Progenitor cell of endocrine pancreas (in vitro differentiated cells): ENCODE measurements at places on chromosomes 12 and 14.
A peak's percentile ranks its signal among the peaks of the same experiment; 100 is the strongest.

DNA sequence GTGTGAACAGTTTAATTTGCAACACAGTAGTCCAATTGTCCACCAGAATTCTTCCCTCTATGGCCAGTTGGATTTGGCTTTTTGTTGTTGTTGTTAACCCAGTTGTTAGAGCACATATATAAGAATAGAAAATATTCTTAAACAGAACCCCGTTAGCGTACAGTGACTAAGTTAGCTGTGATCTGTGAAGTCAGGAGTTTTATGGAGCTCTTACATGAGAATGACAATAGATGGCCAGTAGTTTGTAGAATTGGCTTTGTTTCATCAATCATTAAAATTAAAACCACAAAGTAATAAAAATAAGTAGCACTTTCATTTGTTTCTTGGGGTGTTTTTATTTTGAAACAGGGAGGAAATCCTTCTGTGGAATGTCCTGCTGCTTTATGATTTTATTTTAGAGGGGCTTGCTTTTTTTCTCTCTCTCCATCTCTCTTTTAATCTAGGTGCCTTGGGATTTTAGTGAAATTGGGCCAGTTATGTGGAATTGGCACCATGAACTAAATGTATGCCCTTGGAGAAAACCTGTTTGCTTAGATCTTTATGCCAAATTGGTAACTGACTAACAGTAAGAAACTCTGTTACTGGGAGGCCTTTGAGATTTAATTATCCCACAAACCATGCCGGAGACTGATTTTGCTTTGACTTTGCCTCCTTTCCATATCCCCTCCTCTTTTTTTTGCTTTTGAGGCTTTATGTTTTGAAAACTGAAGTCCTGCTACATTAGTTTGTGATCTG is 22.9 kb downstream of the FBXW8 start:
- DNase-seq: no peak

GRCh38 chr12:92094751-92095161 is 50.9 kb downstream of the BTG1 start:
- no peak for DNase-seq

GRCh38 chr12:94305130-94305957 is 154.3 kb downstream of the CEP83 start:
- no peak for DNase-seq

DNA sequence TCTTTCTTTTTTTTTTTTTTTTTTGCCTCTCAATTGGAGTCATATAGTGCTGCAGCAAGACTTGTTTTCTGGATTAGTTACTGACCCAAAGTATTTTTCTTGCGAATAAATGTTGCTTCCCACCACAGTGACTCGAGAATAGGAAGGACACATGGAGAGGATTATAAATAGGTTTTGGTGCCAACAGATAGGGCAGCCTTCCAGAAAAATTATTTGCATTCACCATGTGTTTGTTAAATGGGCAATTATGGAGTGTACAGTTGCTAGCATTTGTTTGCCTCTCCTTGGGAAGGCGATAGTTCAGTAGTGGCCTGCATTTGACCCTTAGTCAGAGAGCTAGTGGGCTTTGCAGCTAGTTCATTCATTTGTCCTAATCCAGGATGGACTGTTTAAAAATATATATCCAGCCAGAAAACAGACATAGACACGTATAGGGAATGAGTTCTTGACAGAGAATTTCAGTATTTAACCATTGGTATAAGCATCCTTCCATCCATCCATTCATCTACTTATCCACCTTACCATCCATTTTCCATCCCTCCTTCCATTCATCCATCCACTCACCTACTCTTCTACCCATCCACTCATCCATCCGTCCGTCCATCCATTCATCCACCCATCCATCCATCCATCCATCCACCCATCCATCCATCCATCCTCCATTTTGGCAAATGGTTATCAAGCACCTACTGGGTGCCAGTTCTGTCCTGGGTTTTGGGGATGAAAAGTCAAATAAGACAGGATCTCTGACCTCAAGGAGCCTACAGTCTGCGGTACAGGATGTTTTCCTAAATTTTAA is 67.5 kb downstream of the CHST11 start:
- no peak for DNase-seq

- DNase-seq: no peak
These were observed 74.6 kb downstream of the RERG start for GRCh38 chr12:15146585-15146984.

DNA sequence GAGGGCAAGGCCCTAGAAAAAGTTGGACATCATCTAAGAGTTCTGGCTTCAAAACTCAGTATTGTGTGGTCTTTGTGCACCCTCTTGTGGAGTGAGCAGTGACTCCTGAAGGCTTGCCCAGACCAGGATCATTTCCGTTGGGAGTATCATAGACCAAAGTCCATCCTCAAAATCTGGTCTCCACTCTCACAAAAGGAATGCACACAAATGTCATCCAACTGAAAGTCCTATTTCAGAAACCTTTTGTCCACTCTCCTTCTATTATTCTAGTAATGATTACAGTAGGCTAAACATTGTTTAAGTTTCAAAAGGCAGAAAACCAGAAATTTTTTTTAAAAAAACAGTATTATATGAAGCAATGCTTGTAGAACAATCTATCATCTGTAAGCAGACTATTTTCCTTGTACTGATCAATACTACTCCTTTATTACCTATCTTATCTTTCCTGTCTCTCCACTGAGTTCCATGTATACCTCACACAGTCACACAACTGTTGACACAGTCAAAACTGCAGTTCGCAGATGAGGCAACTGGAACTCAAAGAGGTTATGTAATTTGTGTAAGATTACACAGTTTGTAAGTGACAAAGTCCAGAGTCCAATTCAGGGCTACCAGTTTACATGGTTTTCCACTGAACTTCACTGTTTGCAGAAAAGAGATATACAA is 41.4 kb downstream of the COX16 start:
- DNase-seq: peak; percentile 26

DNA sequence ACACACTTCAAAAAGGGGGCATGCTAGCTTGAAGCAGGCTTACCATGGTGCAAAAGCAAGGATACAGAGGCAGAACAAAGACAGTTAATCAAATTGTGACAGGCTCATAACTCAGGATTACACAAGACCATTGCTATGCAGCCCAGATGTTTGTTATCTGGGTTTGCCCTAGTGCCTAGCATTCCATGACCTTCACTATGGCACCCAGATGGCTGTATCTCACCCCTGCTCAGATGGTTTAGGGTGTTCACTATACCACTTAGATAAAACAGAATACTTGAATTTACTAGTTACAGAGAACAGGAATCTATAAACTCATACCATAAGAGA is 56.2 kb downstream of the SDR9C7 start:
- DNase-seq: no peak

- no peak for DNase-seq
These were observed 43.7 kb downstream of the DEGS2 start for GRCh38 chr14:100115726-100116125.

- no peak for DNase-seq
These were observed 21.2 kb downstream of the C14orf132 start for GRCh38 chr14:96060186-96060933.

DNA sequence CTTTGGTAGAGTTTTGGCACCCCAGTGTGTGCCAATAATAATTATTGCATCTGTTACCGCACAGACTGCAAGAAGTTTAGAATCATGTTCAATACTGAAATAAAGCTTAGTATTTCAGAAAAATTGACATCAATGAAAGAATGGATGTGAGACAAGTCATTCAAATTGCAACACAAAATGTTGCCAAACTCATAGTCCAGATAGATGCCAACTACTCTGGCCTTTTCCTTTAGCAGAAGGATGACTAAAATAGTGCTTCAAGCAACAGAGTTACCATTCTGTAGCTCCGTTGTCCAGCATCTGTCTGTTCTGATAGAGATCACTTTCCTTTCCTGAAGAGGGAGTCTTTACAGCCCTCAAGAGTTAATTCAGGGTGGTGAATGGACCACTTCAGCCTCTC is 77.5 kb downstream of the LIN7A start:
- DNase-seq: no peak

- peak; percentile 56 for DNase-seq
These were observed 23.5 kb upstream of the INF2 start for GRCh38 chr14:104665657-104666522.

GRCh38 chr12:91163116-91163515 is 19.5 kb downstream of the DCN start:
- no peak for DNase-seq

DNA sequence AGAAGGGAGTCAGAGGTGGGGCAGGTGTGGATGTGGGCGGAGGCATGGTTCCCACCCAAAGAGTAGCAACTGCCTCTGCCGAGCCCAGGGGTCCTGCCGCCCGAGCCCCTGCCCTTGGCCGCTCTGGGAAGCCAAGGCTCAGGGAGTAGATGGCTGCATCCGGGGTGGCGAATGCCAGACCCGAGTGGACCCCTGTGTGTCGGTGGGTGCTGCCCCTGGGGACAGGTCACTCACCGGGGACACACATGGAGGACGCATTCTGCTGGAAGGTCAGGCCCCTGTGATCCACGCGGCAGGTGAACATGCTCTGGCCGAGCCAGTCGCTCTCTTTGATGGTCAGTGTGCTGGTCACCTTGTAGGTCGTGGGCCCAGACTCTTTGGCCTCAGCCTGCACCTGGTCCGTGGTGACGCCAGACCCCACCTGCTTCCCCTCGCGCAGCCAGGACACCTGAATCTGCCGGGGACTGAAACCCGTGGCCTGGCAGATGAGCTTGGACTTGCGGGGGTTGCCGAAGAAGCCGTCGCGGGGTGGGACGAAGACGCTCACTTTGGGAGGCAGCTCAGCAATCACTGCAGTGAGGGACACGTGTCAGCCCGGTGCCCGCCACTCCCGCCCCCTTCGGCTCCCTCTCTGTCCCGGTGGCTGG is 329.0 kb downstream of the TMEM121 start:
- DNase-seq: no peak

DNA sequence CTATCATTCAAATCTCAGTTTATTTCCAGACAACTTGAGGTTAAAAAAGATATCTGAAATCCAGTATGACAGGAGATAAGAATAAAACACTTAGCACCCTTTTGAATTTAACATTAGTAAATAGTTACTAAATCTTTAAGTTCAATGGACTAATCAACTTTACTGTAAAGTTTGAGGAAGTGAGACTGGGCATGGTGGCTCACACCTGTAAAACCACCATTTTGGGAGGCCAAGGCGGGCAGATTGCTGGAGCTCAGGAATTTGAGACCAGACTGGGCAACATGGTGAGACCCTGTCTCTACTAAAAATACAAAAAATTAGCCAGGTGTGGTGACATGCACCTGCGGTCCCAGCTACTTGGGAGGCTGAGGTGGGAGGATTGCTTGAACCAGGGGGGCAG is 40.3 kb upstream of the CERS5 start:
- no peak for DNase-seq

- no peak for DNase-seq
These were observed 84.1 kb upstream of the OVCH1 start for GRCh38 chr12:29581631-29582030.

- DNase-seq: no peak
These were observed 38.7 kb upstream of the DUSP6 start for GRCh38 chr12:89390802-89391673.

DNA sequence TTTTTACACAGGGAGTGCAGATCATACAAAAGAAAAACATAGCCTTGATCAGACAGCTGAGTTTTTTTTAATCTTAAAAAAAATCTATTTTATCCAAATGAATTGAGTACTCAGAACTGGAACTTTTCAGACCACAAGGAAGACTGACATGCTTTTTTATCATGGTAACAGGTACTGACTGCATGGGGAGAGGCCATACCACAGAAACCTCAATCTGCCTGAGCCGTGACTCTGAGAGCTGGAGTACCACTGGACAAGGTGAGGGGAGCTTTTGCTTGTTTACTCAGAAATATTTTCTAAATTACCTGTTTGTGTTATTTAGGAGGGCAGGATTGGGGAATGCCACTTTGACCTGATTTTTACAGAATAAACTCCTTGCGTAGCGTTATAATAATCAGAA is 143.9 kb downstream of the ALX1 start:
- DNase-seq: no peak

- DNase-seq: no peak
These were observed 8.5 kb downstream of the RACGAP1 start for GRCh38 chr12:50016501-50017475.

GRCh38 chr12:8781381-8782127 is 40.9 kb upstream of the A2ML1 start:
- DNase-seq: no peak

GRCh38 chr12:115129727-115130126 is 445.8 kb upstream of the TBX3 start:
- no peak for DNase-seq

DNA sequence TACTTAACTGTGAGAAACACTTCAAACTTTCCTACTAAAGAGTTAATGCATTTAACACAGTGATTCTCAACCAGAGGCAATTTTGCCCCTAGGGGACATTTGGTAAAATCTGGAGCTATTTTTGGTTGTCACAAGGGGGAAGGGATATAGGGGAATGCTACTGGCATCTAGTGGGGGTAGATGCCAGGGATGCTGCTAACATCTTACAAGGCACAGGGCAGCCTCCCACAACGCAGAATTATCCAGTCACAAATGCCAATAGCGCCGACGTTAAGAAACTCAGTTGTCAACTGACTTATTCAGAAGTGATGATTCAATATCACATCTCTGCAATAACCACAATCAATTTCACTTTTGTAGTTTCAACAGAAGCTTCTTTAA is 2.0 kb downstream of the EEA1 start:
- DNase-seq: no peak

DNA sequence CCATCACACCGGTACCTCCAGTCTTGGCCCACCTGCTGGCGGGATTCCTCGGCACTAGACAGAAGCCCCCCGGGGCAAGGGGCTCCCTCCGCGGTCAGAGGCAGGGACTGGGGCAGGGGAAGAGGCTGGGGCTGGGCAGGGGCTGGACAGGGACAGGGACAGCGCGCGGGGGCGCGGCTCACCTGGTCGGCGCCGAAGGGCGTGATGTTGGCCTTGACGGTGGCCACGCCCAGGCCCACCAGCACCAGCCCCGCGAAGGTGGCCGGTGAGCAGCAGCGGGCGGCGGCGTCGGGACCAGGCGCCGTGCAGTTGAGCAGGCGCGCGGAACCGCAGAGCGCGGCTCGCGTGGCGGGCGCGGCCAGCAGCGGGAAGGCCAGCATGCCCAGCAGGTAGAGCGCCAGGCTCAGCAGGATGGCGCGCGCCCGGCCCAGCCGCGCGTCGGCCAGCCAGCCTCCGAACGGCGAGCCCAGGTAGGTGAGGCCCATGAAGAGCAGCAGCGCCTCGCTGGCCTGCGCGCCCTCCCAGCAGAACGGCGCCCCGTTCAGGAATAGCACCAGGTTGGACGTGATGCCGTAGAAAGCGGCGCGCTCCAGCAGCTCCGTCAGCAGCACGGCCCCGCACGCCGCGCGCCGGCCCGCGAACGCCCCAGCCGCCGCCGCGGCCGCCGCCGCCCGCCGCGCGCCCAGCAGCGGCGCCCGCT is 392 bp downstream of the SLC15A4 start:
- peak; percentile 47 for DNase-seq

DNA sequence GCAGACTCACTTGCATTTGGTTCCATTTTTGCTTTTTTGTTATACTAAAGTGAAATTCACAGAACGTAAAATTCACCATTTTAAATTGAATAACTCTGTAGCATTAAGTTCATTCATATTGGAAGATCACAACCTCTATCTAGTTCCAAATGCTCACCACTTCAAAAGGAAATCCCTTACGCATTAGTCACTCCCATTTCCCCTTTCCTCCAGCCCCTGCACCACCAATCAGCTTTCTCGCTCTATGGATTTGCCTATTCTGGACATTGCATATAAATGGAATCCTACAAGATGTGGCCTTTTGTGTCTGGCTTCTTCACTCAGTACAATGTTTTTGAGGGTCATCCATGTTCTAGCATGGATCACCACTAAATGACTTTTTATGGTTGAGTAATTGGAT is 294.5 kb downstream of the KSR2 start:
- no peak for DNase-seq

GRCh38 chr14:81519200-81520011 is 14.2 kb downstream of the SEL1L start:
- no peak for DNase-seq
